Cardiac fibroblast (primary cell): ENCODE measurements at places on chromosomes 2 and 18.

DNA sequence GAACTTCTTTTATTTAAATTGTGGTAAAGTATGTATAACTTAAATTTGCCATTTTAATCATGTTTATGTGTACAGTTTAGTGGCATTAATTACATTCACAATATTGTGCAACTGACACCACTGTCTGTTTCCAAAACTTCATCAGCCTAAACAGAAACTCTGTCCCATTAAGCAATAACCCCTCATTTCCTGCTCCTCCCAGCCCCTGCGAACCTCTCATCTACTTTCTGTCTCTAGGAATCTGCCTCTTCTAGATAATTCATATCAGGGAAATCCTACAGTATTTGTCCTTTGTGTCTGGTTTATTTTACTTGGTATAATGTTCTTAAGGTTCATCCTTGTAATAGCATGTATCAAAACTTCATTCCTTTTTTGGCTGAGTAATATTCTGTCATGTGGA lies 75.1 kb downstream of the BOLA3 start:
- DNase-seq = no peak

- DNase-seq = peak; percentile 68
Measured at GRCh38 chr18:59631583-59632181, 65.5 kb downstream of the CCBE1 start.

GRCh38 chr18:49708662-49709346 lies 104.5 kb downstream of the ACAA2 start:
- no peak for DNase-seq

DNA sequence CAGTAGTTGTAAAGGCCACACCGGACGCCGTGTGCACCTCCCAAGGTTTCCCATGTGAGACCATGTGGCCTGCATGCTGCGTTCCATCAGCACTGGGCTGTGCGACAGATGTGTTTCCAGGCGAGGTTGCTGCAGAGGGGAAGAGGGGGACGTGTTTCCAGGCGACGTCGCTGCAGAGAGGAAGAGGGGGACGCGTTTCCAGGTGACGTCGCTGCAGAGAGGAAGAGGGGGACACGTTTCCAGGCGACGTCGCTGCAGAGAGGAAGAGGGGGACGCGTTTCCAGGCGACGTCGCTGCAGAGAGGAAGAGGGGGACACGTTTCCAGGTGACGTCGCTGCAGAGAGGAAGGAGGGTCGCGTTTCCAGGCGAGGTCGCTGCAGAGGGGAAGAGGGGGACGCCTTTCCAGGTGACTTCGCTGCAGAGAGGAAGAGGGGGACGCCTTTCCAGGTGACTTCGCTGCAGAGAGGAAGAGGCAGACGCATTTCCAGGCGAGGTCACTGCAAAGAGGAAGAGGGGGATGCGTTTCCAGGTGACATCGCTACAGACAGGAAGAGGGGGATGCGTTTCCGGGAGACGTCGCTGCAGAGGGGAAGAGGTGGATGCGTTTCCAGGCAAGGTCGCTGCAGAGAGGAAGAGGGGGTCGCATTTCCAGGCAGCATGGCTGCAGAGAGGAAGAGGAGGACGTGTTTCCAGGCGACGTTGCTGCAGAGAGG lies 24.5 kb downstream of the NFATC1 start:
- no peak for DNase-seq

DNA sequence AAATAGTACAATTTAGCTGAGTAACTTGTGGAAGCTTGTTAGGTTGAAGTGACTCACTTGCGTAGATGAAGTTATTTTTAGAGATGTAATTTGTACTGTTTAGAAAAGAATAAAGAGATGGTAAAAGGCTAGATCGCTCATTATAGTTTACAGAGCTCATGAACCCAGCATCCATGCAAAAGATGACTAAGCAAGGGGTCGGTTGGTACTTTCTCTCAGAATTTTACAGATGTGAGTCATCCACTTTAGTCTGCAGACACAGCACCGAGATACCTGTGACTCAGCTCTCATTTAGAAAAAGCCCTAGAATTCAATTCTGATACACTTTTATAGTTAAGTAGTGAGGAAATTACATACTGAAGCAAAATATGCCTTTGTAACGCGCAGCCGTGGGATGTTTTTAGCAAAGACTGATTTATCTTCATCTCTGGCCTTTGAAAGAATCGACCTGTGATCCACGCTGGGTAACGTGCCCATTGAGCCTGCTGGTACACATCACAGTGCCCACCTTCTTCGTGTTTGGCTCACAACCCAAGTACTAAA lies 116.5 kb upstream of the FOSL2 start:
- DNase-seq = peak; percentile 89

DNA sequence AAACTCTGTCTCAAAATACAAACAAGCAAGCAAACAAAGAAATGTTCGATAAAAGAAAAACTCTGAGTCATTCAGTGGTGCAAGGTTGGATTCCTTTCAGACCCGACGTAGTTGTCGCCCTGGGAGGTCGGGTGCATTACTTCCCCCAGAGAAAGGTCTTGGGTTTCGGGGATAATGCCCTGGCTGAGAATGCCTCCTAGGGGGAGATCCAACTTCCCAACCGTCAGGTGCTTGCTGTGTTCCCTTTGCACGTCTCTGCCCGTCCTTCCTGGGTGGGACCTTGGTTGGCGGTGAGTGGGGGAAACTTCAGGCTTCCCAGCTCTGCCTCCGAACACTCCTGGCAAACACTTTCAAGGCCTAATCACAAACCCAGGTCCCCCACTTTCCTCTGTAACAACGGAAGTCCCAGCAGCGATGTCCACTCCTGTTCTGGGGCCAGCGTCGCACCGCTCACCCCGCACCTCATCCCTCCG lies 609 bp downstream of the TPGS2 start:
- DNase-seq = peak; percentile 73

DNA sequence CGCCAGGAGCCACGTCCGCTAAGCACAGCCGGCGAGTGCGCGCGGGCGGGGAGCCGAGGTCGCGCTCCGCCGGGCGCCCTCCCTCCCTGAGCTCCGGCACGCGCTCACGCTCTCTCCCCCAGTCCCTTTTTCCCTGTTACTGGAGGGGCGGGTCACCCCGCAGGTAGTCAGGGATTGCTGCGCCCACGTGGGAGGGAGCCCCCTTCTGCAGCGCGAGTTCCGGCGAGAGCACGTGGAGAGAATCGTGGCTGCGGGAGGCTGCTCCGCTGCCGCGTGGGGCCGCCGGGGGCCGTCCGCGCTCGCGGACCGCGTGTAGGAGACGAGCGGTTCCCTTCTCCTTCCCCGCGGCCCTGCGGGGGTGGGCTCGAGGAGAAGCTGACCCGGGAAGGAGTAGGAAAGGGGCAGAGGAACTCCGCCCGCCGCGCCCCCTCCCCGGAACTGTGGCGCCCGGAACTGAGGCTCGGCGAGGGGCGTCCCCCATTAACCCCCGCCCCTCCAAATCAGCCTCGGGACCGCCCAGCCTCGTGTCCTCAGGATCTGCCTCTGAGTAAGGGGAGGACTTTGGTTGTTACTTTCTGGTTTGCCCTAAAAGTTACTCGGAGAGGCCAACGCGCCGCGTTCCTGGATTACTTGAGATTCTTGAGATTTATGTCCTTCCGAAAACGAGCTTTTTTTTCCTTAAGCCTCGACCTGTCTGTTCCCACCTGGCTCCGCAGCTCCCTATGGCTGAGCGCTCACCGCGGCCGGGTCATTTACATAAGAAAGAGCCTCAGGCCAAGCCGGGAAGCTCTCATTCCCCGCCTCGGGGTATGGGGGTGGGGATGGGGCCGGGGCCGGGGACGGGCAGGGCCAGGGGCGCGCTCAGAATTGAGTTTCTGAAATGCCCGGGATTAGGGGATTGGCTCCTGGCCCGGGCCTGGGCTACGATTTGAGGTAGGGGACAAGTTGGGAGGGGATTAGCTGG lies 1.1 kb downstream of the HK2 start:
- peak; percentile 72 for DNase-seq
